Muscle of arm (tissue), 14 donors: ENCODE measurements at places on chromosomes 16 and 17.

GRCh38 chr16:66487580-66488275 is 60.6 kb downstream of the BEAN1 start:
- no peak for DNase-seq

- DNase-seq: no peak
Measured at GRCh38 chr16:67748834-67749233, 29.7 kb upstream of the GFOD2 start.

DNA sequence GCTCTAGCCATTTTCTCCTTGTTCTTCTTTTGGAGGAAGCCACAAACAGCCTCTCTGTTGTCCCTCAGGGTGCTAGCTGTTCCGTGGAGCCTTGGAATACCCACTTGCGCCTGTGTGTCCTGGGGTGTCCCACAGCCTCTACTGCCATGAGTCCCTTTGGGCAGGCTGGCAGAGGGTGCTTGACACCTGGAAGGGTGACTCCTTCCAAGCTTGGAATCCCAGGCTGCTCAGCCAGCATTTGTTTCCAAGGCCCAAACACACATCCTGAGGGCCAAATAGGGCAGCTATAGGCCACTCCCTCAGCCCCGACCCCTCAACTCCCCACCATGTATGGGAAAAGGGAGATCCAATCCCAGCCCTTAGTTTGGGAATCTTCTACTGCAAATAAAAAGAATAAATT is 14.9 kb downstream of the ZNHIT3 start:
- DNase-seq: no peak

GRCh38 chr16:49851468-49851787 is 4.5 kb downstream of the ZNF423 start:
- DNase-seq: no peak

GRCh38 chr17:58006560-58006923 is 504 bp downstream of the SRSF1 start:
- peak; percentile 86 for DNase-seq

- DNase-seq: peak; percentile 20
Measured at GRCh38 chr16:72467157-72467759, 295.3 kb upstream of the PMFBP1 start.

- peak; percentile 54 for DNase-seq
Measured at GRCh38 chr17:11578998-11579397, 19.3 kb upstream of the DNAH9 start.

- DNase-seq: no peak
Measured at GRCh38 chr16:20129375-20129774, 55.7 kb upstream of the GPR139 start.

- no peak for DNase-seq
Measured at GRCh38 chr16:78116946-78117345, 17.5 kb downstream of the WWOX start.

DNA sequence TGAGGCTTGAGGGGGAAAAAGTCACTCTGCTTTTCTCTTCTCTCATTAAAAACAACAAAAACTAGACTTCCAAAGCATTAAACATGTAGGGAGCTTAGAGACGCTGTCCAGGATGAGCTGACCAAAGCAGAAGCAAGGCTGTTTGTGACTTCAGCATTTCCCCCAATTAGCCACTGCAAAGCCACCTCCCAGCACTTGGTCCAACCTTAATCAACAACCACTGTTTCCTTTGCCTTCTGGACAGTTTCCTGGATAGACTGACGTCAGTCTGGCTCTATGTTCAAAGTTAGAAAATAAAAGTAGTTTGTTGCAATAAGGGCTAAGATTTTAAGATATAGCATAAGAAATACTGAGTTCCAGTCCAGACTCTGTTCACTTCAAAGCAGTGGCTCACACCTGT is 3.1 kb downstream of the TMEM231 start:
- no peak for DNase-seq

- no peak for DNase-seq
Measured at GRCh38 chr16:66605979-66606751, 1.7 kb downstream of the CMTM3 start.

DNA sequence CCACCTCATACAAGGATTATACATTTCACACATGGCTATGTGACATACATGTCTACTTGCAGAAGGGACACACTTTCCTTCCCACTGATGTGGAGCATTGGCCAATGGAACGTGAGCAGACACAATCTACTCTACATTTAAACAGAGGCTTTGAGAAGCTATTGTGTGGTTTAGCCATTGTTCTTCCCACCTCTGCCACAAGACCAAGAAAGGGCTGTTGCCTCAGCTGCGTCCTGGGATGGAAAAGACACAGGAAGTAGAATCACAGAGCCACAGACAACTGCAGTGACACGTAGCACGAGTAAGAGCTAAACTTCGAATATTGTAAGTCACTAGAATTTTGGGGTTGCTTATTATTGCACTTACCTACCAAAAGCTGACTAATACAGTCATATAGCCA is 33.3 kb downstream of the PRKCB start:
- DNase-seq: no peak

DNA sequence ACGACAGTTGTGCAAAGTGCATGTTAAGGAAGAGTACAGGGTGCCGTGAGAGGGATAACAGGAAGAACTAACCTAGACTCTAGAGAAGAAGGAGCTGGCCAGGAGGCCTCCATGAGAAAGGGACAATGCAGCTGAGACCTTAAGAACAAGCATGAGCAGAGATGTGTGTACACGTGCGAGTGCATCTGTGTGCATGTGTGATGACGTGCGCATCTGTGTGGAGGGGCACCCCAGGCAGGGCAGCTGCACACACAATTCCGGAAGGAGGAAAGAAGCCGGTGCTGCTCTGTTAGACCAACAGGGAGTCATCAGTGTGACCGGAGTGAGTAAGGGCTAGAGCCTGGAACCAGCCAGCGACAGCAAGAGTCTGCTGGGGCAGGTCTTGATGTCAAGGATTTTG is 7.6 kb upstream of the KIF19 start:
- no peak for DNase-seq

DNA sequence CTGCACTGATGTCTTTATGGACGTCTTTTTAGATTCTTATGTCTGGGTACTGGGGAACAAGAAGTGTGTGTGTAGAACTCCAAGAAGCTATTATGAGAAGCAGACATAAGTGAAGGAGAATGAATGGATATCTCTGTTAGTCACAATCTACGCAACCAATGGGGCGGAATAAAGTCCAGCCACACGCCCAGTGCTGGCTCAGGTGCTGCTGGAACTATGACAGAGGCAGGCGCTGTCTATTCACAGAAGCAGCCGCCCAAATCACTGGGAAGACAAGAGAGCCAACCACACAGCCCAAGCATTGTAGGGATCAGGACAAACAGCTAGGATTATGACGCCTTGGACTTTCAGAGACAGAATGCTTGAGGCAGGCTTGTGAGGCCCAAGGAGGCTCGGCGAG is 43.9 kb upstream of the ICAM2 start:
- DNase-seq: no peak

DNA sequence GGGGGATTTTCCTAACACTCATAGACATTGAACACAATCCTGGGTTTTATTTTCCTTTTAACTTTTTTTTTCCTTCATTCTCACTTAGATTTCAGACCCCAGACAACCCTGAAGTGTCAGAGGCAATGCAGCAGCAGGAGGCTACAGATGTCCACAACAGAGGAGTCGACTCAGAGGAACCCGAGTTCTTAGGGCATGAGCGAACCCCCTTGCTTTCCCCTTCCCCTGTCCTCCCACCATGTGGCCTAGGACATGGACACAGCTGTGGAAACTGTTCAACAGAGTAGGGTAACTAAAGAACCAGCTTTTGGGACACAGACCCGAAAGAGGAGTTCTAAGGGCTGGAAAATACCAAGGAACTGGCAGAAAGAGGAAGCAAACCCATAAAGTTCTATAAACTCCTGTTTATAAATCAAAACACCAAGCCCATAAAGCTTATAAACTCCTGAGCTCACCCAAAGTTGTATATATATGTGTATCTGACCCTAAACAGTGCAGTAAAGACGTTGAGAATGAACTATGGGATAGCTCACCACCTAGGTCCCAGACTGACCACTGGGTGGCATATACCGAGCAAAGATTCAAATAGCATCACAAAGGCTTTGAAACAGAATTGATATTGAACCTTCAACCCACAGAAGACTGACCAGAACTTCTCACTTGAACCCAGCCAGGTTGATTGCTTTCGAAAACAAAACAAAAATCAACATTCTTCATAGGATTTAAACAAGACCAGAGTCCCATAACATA is 33.9 kb downstream of the CMTM4 start:
- DNase-seq: no peak

GRCh38 chr17:74415608-74416396 is 16.1 kb upstream of the GPRC5C start:
- no peak for DNase-seq

DNA sequence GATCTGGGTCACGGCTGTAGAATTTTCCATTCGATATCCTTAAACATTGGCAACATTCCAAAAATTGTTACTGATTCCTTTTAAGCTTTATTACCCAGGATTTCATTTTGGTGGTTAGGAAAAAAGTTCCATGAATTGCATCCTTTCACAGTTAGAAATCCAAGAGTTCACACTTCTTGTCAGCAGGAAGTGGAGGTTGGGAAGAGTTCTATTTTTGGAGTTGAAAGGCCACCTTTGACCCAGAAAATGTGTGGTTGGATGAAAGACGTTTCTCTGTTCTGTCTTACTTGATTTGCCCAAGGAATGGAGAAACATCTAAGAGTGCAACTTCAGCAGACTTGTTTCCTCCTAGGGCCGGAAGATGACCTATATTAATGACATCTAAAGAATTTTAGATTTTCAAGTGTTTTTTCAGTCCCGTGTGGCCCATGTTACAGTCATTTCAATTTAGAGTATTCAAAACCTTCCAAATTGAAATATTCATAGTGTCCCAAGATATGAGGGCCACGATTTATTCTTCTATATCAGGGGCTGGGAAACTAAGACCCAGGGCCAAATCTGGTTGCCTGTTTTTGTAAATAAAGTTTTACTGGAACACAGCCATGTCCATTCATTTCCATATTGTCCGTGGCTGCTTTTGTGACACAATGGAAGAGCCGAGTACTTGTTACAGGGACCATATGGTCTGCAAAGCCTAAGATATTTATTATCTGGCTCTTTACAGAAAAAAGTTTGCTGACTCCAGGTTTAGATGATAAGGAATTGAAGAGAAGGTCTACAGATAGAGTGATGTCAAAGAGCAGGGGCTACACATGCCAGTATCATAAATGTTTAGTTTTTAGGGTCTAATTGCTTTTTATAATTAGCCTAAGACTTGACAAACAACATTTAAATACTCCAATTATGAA is 50.2 kb downstream of the CDK5R1 start:
- no peak for DNase-seq

DNA sequence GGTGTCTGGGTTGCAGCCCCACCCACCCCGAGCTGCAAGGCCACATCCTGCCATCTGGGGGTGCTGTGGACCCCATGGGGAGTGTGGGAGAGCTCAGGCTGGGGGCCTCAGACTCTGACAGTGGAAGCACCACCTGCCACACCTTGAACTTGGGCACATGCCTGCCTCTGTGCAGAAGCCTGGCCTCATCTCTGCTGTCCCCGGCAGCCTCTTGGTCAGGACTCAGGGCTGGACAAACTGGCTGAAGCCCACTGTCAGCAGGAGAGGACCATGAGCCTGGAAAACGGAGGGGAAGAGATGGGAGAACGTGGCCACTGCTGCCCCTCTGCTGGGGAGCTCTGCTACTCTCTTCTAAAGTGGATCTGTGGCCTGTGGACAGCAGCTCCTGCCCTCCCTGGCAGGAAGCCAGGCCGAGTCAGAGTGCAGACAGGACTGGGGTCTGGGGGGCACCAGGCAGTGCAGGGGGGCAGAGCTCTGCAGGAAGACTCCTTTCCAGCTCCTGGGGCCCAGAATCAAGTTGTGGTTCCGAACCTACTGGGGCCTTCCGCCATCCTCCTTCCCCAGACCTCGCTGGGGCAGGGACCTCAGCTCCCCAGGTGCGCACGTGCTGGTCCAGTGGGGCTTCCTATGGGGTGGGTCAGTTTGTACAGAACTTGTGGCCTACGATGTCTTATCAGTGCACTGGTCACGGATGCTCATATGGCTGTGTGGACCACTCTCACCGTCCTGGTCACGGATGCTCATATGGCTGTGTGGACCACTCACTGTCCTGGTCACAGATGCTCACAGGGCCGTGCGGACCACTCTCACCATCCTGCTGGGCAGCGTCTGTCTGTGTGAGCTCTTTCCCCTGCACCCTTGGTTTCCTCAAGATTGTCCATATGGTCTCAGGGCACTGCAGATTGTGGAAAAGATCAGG is 207.7 kb downstream of the LAT start:
- no peak for DNase-seq

GRCh38 chr16:83187405-83187804 is 560.6 kb downstream of the CDH13 start:
- no peak for DNase-seq

GRCh38 chr17:50848039-50848438 is 12.7 kb downstream of the WFIKKN2 start:
- no peak for DNase-seq
